Stimulated activated CD8-positive, alpha-beta memory T cell treated with anti-CD3 and anti-CD28 coated beads, Interleukin-7, amount 100 ng/mL, for 1 hour (primary cell): ENCODE measurements at places on chromosomes 3 and 15.

GRCh38 chr3:117898722-117899522, 1135.7 kb downstream of the IGSF11 start:
- DNase-seq, result no peak

DNA sequence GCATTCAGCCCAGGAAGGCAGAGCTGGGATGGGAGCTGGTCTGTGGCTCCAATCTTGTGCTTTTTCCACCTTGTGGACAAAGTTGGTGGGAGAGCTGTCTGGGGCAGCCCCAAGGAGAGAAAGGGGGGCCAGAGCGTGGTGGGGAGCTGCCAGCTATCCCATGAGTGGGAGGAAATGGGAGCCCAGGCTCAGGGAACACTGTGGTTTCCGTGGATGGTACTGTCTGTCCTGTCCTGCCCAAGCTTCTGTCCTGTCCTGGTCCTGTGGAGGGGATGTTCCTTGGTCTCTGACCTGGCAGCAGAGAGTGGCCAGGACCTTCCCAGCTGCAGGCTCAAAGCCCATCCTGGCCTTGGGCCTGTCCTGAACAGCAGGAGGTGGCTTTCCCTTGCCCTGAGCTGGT, 72.6 kb upstream of the SEC13 start:
- no peak for DNase-seq

- no peak for DNase-seq
These were observed 1.2 kb upstream of the TCAIM start for GRCh38 chr3:44337248-44337785.

DNA sequence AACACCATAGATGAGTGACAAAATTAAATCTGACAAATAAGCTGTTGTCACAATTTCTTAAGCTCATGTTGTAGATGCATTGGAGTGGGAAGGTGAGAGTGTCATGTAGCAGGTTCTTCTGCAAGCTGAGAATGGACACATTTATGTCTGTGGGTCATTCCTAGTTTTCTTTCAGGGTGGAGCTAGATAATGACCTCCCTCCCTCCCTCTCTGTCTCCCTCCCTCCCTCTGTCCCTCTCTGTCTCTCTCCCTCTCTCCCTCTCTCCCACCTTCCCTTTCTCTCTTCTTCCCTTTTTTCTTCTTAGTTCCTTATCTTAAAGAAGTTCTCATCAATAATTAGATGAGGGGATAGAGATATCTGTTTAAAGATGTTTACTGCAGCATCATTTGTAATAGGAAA, 36.0 kb downstream of the PXYLP1 start:
- no peak for DNase-seq

DNA sequence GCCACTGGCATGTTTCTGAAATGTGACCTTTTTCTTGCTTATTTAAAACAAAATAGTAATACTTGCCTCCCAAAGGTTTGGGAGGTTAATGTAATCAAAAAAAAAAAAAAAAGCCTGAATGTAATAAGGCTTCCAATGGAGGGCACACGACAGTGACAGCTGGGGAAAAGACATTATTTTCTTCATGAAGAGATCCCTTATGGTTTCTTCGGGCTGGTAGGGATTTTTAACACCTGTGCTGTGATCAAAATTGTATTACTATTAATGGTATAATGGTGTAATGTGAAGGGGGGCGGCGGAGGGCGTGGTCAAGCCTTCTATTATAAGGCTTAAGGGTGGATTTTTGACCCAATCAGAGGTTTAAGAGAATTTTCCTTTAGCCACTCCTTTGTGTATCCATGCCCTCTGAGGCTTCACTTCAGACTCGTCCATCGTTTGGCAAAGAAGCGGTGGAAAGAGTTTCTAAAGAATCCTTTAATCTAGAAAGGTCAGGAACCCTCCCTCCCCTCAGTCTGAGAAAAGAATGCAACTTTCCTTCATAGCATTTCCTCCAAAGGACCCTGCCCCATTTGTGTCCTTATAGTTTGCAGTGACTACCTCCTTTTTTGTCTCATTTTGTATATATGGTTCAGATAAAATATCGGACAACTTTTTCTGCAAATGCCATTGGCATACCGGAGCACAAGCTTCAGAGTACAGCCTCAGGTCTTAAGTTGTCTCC, 89.5 kb upstream of the CHD2 start:
- no peak for DNase-seq

DNA sequence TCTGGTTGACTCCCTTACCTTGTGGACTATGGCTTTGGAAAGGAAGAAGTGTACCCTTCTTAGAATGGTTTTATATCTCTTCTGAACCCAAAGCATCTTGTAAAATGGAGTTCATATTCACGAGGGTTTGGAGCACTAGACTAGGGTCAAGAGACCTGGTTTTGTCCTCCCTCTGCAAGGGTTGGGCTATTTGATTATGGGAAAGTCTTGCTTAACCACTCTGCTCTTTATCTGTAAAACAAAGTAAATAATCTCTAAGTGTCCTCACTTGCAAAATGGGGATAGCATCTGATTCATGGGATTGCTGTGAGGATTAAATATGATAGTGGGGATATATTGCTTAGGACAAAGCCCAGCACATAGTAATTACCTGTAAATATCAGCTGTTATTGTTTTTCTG, 17.9 kb upstream of the SLC2A2 start:
- DNase-seq, result no peak

- DNase-seq, result no peak
These were observed 110.3 kb upstream of the ETV5 start for GRCh38 chr3:186219211-186219638.

DNA sequence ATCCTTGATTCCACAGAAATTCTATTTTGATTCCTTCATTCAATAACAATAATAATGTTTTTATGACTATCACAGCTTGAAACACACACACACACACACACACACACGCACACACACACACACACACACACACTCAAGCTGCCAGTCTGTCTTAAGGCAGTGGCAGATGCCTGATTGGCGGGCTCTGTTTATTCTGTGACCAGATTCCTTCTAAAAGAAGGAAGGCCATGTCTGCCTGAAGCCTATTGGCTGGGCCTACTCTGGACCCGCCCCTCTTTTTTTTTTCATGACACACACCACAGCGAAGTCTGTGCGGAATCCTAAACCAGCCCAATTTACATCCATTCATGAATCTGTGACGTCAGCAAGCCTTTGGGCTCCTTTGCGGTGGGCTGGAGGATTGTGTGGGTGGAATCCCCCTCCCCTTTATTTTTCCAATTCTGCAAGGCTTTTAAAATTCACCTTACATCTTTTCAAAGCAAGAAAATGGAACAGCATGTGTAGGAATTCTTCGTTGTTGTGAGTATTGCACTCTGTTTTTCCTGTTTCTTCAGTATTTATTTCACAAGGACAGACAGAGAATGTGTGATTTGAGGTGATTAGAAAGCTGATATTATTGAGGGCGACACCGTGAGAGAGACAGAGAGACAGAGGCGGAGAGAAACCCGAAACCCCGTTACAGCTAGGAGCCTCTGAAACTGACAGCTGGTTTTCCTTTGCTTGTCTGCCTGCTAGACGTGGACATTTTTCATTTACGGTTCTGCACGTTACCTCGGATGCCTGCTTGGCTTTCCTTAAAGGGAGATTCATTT, at the start of gene MAP3K13:
MAP3K13 (plus strand) TSS at position 287 of the 812 bp plus-strand sequence. CDS start 65,446 bp downstream, outside the sequence.
- no peak for DNase-seq

GRCh38 chr3:76083992-76084391, 298.6 kb upstream of the ZNF717 start:
- DNase-seq, result no peak

DNA sequence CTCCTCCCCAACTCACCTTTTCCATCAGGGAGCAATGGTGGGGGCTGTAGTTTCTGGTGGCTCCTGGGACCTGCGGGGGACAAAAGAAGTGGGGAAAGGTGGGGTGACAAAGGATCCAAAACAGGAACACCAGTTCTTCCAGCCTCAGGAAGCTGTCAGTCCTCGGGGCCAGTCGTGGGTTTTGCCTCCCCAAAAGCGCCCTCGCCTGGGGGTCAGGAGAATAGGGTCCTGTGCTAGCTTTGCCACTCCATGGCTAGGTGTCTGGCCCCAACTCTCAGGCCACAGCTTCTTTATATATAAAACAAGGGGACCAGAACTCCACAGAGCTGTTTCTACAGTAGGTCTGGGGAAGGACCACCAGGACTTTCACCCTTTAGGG, 4.0 kb downstream of the CCDC9B start:
- no peak for DNase-seq

DNA sequence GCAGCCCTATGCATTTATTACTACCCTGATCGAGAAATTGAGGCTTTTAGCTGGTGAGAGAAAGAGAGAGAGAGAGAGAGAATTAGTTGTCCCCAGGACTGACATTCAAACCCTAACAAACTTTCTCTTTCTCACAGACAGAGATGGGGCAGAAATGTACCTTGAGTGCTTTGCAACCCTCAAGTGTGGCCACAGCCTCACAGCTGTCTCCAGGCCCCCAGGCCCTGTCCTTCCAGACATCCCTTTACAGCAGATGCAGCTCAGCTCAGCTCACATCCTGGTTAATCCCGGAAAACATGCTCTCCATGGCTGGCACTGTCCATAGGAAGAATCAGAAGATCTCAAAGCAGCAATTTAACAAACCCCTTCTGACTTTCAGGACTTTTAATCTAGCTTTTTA, 67.6 kb downstream of the DCLK3 start:
- no peak for DNase-seq

DNA sequence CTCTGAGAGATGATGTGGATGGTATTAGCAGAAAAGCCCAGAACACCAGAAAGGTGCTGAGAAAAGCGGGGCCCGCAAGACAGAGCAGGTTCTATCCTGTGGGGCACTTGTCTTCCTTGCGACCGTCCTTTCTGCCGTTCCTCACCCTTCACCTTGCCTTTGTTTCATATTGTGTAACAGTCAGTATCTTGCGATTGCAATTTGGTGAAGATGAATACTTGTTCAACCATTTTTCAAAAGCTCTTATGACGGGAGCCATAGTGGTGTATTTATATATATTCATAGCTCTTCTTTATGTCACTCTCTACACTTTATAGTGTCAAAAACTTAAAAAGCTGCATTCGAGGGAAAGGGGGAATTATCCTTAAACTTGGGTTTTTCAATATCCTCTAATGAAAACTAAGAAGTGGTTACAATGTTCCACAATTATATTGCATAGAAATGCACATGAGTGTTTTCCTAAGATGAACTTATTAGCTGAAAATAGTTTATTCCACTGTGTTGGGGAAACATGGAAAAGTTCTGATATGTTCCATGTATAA, 797 bp downstream of the MAP3K13 start:
- DNase-seq, result no peak

DNA sequence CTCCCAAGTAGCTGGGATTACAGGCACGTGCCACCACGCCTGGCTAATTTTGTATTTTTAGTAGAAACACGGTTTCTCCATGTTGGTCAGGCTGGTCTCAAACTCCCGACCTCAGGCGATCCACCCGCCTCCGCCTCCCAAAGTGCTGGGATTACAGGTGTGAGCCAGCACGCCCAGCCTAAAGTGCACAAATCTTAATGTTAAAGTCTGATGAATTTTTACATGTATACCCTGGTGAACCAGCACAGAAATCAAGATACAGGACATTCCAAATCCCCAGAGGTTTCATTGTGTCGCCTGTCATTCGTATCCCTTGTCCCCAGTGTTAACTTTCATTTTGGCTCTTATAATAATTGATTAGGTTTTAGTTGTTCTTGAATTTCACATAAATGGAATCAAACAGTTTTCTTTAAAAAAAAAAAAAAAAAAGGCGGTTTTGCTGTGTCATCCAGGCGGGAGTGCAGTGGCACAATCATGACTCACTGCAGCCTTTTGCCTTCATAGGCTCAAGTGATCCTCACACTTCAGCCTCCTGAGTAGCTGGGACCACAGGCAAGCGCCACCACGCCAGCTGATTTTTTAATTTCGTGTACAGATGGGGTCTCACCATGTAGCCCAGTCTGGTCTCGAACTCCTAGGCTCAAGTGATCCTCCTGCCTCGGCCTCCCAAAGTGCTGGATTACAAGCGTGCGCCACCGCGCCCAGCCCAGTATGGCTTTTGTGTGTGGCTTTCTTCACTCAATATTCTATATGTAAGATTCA, 1.5 kb upstream of the TM4SF19 start:
- DNase-seq, result no peak

DNA sequence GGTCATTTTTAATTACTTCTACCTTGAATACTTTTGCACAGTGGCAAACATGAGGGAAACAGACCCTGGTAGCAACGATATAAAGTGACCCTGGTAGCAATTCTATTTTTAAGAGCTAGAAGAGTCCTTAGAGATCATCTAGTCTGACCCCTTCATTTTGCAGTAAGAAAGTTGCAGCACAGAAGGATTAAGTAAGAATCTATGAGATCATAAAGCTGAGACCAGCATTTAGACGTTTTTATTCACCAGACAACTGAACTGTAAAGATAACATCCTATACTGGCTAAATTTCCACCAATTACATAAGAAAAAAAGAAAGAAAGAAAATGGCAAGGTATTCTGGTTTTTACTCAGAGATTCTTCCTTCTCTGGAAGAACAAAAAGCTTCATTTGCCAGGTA, 49.9 kb downstream of the LRRFIP2 start:
- DNase-seq, result no peak

- DNase-seq, result no peak
These were observed 31.6 kb downstream of the SLC22A14 start for GRCh38 chr3:38313695-38314094.

DNA sequence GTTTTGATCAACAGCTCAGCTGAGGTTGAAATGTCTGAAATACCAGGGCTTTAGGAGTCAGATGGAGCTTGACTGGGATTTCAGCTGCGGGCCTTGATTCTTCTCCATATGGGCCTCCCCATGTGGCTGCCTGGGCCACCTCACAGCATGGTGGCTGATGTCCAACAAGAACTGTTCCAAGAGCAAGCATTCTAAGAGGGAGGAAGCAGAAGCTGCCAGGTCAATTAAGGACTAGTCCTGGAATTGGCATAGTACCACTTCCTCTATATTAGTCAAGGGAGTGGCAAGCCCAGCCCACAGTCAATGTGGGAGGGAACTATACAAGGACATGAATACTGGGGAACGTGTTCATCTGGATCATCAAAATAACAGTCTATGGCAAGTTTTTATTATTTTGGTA, 181.7 kb upstream of the ANKRD28 start:
- DNase-seq, result no peak

- no peak for DNase-seq
These were observed 69.5 kb upstream of the NEO1 start for GRCh38 chr15:72982714-72983113.

DNA sequence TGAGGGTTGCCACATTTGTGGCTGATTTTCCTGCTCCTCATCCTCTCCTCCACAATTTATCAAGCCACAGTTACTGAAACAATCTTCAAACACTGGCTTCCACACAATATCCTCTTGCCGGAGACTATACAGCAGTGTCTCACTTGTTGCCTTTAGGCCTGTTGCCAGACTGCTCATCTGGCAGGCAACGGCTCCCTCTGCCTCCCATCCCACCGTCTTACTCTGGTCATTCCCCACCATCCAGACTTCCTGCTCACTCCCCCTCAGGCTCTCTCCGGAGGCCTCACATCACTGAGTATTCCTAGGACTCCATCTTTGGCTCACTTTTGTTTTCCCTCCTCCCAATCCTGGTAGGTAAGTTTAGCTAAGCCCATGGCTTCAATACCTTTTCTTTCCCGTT, 301.9 kb downstream of the IL20RB start:
- no peak for DNase-seq

DNA sequence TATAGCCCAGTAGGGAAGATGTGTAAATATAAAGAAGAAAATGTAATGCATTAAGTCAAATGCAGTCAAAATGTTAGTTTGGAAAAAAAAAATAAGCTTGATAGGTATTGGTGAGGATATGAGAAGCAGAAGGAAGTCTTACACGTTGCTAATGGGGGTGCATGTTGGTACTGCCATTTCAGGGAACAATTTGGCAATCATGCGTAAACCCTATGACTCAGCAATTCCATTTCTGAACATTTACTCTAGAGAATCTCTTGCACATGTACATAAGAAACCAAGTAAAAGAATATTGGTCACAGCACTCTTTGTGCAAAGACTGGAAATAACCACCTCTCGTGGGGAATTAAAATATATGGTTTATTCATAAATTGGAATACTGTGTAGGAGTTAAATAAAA, 35.5 kb upstream of the TIMP4 start:
- no peak for DNase-seq
